ENCODE measurements at places on chromosomes 4 and X.

DNA sequence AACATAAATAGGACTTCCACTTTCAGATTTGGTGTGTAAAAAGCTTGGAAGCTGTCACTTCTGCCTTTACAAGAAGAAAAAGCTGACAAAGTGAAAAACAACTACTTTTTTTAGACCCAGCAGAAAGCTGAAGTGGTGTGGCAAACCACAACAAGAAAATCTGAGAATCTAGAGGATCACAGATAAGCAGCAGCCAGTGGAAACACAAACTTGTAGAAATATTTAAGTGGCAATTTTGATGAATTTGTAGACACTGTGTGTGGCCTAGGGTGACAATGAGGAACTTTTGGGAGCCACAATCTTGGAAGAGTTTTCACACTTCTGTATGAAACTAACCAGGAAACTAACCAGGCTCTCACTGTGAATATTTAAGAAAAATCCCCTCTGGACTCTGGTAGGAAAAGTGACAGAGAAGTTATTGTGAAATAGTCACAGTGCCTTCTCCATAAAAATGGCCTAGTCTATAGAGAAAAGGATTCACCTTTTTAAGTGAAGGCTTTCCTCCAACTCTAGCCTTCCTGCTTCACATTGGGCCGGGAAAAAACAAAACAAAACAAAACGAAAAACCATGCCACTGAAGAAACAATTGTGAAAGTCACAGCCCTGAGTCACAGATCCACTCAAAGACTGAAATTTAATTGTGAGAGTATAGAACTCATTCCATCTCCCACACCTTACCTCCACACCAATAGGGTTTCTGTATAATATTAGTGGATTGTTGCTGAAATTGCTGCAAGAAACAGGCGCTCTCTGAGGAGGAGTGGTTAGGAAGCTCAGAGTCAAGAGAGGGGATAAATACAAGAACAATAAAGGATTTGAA, 26.7 kb upstream of the GUCY1A1 start:
- no peak for DNase-seq

- DNase-seq, result no peak
Measured at GRCh38 chr4:84378983-84379382, 120.1 kb downstream of the NKX6-1 start.

DNA sequence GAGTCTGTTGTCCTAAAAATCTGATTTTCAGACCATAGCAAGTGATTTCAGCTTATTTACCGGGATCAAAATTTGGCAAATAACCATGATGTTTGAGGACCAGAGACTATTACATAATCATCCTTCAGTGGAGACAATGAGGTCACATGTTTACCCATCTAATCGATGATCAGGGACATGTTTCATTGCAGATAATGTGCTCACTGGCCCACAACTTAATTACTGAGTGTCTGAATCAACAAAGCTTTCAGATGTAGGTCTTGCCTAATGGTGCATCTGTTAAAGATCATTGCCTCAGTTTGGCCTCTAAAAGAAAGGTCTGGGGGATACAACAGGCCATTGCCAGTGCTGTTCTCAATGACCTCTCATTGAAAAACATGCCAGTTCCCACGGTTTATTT, 42.8 kb upstream of the KLHL34 start:
- DNase-seq, result no peak

- DNase-seq, result peak; percentile 29
Measured at GRCh38 chr4:96352051-96352517, 512.2 kb downstream of the PDHA2 start.

DNA sequence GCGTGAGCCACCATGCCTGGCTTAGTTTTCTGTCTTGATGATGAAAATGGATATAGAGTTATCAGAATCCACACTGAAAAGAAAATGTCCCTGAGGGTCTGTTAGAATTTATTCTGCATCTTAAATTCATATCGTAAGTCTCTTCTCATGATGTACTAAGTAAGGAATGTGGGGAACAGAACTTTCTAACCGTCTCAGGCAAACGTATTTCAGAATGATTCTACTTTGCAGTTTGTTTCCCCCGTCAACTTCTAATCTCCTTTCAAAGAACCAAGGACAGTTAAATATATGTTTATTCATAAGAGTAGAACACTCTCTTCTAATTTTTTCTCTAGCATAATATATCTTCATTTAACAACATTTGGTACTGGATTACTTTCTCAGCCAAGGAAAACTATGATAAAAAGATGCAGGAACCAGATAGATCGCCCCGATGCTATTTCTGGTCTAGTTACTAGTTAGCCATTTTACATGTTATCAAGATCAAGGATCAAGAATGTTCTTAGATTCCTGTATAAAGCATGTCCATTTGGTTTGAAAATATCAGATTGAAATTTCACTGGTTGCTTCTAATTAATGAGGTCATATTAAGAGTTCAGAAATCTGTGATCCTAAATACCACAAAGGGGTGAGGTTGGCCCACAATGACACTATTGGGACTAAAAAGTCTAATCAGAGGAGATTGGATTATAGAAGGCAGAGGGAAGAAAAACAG, 49.5 kb downstream of the METTL14 start:
- DNase-seq, result no peak

GRCh38 chr4:183541010-183541751, 36.3 kb downstream of the ING2 start:
- DNase-seq, result peak; percentile 7

GRCh38 chr4:1290165-1290977, 680 bp downstream of the MAEA start:
- DNase-seq, result peak; percentile 47

- DNase-seq, result no peak
Measured at GRCh38 chrX:29902004-29902403, 313.4 kb upstream of the MAGEB2 start.

- DNase-seq, result peak; percentile 84
Measured at GRCh38 chrX:8345473-8345872, 119.2 kb upstream of the VCX3B start.

DNA sequence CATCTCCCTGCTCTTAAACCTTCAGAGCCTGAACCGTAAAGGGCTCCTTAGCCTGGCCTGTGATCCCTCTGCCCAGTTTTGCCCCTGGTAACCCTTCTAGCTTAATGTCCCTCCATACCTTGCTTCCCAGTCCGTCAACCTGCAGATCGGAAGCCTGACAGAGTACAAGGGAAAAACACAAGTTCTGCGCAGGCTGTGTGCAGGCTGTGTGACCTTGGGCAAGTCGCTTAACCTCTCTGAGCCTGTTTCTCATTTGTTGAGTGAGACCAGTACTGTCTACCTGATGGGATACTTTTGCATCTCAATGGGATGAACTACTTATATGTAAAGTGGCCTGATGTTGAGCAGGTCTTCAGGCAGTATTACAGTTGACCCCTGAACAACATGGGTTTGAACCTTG, 1.7 kb downstream of the NSDHL start:
- no peak for DNase-seq

GRCh38 chrX:9048801-9049200, 14.9 kb upstream of the FAM9B start:
- DNase-seq, result no peak

- DNase-seq, result peak; percentile 25
Measured at GRCh38 chr4:143186649-143187048, 1.9 kb downstream of the USP38 start.

DNA sequence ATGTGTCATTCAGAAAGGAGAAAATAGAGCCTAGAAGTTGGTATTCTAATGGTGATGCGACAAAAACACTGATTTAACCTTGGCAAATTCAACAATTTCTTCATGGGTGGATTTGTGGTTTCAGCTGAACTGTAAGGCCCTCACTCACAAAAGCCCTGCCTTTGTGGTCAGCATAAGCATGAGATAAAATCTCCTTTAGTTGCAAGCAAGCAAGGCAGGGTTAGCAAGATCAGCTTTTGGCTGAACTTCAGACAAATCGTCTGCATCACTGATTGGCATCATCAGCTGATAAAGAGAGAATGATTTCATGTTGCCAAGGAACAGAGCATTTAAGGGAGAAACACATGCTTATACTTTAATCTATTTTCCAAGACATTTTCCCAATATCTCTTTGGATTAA, 2582.2 kb downstream of the PCDH7 start:
- DNase-seq, result no peak

DNA sequence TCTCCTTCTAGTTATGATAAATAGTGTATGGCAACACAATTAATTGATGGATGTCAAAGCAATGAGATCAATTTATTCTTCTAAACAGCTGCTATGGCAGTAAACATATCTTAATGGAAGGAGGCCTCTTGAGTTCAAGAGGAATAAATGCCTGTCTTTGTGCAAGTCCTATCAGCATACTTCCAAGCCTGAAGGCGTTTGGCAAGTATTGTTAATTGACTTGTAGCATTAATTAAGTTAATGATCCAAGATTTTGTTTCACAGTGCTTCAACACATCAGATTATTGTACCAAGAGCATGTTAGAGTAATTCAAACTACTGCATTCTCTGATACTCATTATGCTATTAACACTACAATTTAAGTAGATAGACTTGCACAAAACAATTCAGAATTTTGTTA, 144.8 kb downstream of the FAT4 start:
- DNase-seq, result no peak

- no peak for DNase-seq
Measured at GRCh38 chrX:47690175-47690574, 31.2 kb upstream of the UXT start.

DNA sequence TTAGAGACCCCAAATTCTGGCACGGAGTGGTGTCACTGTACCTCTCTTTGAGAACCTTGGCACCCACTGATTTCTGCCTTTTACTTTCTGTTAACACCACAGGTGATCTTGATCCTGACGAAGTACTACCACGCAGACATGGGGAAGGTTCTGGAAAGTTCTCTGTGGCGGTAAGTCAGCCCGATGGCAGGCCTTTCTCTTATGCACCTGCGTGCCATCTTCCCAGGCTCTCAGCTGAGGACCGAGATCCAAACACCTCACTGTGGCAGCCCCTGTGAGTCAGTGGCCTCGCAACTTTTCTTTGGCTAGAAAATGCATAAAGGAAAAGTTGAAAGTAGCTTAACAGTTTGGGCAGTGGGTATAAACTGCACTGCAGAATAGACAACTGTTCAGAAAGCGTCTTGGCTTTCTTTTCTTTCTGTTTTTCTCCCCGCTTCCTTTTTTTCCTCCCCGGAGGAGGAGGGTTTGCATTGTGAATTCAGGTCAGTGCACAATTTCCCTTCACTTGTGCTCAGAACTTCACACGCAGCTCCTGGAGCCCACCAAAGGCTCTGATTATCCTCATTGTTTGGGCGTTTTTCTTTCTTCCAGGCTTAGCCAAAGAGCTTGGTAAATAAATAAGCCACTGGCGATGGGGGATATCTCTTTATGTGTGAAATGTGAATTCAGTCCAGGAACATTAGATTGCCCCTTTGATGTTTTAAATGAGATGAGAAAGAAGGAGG, 38.4 kb downstream of the PSAPL1 start:
- DNase-seq, result no peak

GRCh38 chrX:56268888-56269287, 36.7 kb downstream of the KLF8 start:
- peak; percentile 3 for DNase-seq

- no peak for DNase-seq
Measured at GRCh38 chr4:522911-523443, 24.0 kb downstream of the PIGG start.

GRCh38 chrX:37786624-37787422, 7.0 kb downstream of the CYBB start:
- no peak for DNase-seq

GRCh38 chr4:40292313-40292759, 42.8 kb upstream of the CHRNA9 start:
- DNase-seq, result peak; percentile 71

DNA sequence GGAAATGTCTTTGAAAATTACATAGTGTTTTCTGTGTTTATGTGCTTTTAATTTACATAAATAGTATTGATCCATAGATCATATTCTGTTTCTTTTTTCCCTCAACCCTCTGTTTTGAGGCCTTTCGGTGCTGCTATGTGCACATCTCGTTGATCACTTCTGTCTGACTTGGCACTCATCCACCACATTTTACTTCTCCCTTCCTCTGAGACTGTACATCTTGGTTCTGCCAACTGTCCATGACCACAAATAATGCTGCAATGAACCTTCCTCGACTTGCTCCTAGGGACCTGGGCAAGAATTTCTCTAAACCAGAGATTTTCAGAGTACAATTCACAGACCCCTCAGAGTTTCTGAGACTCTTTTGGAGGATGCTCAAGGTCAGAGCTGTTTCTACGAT, 74.4 kb downstream of the RTL5 start:
- no peak for DNase-seq

DNA sequence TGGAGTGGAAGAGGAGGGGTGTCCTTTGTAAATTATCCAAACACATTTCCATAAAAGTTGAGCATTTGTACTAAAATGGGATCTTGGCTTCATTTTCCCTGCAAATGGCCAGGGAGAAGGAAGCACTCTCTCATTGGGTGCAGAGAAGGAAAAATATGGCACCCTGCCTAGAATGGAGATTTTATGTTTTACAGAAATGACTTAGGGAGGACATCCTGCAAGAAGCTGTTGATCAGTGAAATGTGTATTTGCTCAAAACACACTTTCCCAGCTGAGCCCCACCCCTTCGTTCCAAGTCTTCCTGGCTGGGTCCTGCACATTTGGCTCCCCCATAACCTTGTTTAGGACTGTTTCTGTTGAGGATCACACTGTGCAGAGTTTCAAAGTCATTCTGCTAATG, 213.5 kb upstream of the TAPT1 start:
- no peak for DNase-seq

DNA sequence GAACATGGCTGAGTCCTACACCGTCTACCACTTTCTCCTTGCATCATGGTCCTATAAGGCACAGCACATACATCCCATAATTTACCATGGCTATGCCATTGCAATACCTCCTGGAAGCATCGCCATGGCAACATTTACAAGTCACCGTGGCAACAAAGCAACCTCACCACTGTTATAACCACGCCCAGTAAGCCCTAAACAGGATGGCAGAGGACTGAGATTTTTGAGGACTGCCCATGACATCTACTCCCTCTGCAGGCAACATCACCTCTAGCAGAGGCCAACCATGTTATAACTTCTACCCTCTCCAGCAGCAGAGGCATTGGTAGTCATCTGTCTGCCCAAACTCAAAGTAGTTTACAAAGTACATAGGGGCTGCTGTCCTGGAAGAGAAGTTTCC, 29.7 kb downstream of the BCOR start:
- peak; percentile 15 for DNase-seq

DNA sequence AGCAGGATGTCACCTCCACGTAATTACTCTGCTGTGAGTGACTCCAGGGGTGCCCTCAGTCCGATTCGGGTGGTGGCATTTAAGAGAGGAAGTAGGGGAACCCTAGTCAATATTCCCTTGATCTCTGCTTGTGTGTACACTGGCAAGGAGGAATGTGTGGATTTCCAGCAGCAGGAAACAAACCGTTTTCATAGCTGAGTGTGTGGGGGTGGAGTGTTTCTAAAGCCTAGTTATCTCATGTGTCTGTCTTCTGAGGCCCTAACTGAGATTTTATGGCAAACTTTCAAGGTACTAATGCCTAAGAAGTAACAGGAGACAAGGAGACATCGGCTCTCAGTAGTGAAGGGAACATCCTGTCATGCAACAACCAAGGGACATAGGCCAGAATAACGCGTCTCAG, 6.6 kb upstream of the CLDN24 start:
- DNase-seq, result no peak

DNA sequence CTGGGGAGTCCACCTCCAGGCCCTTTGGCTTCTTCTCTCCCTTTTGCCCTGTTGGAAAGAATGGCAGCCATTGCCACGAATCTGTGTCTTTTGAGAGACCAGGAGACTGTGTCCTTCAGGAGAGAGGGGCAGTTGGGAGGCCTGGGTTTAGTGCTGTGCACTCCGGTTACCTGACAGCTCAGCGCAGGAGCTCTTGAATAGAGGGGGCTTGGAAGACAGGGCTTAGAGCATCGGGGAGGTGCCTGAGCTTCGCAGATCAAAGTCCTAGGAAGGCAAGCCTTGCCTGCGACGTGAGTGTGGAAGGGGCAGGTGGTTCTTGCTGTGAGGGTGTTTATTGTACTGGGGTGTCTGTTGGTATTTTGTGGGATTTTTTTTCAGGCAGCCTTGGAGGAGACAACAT, 41.9 kb upstream of the TADA2B start:
- no peak for DNase-seq

All from bronchial epithelial cell (primary cell).